ENCODE measurements at places on chromosomes 12 and 14.

- no peak for DNase-seq
Measured at GRCh38 chr14:68395604-68396003, 397.3 kb downstream of the ZFP36L1 start.

- peak; percentile 33 for DNase-seq
Measured at GRCh38 chr12:13472690-13473089, 276.2 kb downstream of the EMP1 start.

GRCh38 chr14:28651148-28651547 lies 115.4 kb upstream of the FOXG1 start:
- no peak for DNase-seq

- no peak for DNase-seq
Measured at GRCh38 chr14:57495416-57495815, 1.8 kb upstream of the CCDC198 start.

DNA sequence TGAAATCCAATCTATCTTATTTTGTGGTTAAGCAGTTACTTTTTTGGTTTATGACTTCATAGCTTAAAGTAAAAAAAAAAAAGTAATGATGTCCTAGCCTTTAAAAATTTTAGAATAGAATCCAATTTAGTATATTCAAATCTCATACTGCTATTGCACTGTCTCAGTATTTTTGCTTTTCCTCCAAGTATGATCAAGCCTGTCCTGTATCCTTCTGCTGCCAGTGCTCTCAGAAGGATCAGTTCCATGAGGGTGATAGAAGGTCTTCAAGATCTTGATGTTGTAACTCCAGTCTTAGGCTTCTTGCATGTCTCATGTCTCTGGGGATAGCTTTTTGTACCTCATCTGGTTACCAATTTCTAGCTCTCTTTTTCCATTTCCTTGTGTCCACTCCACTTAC lies 324.2 kb upstream of the FAR2 start:
- no peak for DNase-seq

- no peak for DNase-seq
Measured at GRCh38 chr14:44966601-44967336, 4.8 kb downstream of the TOGARAM1 start.

DNA sequence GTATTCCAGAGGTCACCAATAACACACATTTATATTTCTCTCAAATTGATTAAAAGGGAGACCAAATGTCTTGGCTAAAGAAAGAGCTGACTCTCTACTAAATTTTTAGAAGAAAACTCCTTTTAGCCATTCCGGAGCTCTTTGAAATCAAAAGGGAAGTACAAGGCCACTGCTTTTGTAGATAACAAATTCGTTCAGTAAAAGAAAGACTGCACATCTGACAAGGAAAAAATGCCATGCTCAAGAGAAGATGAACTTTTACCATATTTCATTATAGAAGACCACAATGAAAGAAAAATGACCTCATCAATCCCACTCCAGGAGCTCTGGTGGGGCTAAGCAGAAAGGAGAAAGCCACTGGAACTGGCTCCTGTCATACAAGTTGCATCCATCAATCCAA lies 57.6 kb downstream of the SPTSSA start:
- DNase-seq, result no peak

GRCh38 chr12:117334855-117335587 lies 26.4 kb downstream of the NOS1 start:
- DNase-seq, result no peak

- DNase-seq, result peak; percentile 20
Measured at GRCh38 chr12:31323391-31324115, 2.4 kb downstream of the SINHCAF start.

- peak; percentile 43 for DNase-seq
Measured at GRCh38 chr14:106564058-106564643, 1037.8 kb downstream of the TMEM121 start.
